Stimulated activated CD4-positive, alpha-beta T cell treated with anti-CD3 and anti-CD28 coated beads, TNF-alpha, amount 100 ng/mL, for 24 hours (primary cell): ENCODE measurements at places on chromosomes 3 and 15.

DNA sequence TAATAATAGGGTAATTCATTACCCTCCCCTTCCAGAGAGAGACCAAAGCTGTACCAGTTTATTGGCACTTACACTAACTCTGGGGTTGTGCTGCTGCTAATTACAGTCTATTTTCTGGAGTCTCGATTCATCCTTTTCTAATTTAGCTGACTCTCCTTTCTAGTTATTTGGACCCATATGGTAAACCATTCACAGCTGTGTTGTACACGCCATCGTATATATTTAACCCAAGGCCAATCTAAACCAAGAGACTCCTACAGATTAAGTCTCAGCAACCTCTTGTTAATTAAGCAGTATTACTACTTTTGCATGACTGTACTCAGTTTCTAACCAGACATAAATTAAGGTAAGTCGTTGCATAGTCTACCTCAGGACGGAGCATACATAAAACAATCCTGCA is 22.5 kb downstream of the ANXA2 start:
- no peak for DNase-seq

DNA sequence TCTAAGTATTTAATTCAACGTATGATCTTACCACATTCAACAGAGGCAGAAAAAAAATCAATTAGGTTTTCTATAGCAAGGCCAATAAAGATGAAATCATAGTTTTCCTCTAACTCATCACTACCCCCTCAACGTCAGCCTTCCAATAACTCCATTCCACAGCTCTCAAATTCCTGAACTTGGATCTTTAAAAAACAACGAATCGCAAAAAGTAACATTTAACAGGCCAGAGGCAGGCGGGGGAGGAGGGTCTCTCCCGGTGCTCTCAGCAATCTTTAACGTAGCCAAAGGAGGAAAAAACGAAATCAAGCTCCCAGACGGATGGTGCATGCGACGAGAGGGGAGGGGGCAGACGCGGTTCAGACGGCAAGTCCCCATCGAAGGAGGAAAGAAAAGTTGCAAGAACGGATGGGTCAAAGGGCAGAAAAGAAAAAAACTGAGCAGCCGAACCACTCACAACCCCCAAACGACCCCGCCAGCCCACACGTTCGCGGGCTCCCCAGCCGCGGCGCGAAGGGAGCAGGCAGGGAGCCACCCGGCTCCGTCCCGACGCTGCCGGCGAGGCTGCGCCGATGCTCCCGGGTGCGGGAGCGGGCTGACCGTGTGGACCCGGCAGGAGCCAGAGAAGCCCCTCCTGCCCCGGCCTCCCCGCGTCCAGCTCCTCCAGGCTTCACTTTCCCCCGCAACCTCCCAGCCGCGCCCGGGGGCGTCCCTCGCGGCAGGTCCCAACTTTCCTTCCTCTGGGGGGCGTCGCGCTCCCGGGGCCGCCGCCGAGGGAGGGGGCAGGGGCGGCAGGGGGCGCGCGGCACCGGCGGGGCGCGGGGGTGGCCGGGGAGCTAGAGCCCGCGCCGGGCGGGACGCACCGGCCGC is 703 bp downstream of the PEAK1 start:
- peak; percentile 44 for DNase-seq

GRCh38 chr3:39106281-39106811 is 1.1 kb downstream of the GORASP1 start:
- DNase-seq = no peak

DNA sequence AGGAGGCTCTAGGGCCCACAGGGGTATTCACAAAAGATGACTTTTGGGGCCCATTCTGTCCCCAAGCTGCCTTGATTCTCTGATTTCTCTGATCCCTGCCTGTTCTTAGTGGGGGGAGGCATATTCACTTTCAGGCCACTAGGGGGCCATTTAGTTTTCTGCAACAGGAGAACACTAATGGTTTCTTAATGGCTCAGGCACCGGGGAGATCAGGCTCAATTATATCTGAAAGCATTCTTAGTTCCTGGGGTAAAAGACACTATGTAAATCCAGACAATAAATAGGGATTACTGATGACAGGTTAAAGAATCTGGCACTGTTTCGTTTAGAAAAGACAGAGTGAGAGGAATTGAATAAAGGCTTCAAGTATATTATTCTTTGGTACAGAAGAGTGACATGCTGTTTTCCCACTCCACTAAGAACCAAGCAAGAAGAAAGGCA is 2.5 kb upstream of the INAFM2 start:
- no peak for DNase-seq

GRCh38 chr3:170228093-170228766 is 6.0 kb downstream of the PRKCI start:
- no peak for DNase-seq

GRCh38 chr3:45793482-45794176 is 2.7 kb downstream of the SLC6A20 start:
- no peak for DNase-seq

DNA sequence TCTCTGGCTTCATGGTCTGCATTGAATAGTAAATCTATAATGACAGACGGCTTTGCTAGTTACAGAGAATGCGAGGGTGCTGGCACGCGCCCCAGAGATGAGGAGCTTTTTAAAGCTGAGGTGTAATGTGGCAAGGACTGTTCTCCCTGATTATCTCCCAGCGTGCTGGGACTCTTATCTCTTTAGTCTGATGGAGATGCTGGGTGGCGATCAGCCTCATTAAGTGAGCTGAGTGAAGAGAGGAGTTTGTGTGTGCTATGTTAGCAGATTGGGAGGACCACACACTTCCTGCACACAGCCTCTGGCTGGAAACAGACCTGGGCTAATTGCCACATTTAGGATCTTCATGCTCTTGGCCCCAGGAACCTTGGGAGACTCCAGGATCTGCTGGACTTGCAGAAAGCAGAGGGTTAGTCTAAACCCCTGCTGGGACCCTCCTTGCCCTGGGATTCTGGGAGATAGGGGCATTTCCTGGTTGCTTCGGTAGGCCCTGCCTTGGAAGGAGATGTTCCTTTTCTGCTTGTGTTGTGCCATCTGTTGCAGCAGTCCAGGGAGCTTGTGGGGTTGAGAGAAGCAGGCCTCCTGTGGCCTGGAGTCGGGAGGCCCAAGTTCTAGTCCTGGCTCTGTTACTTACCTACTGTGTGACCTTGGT is 15.0 kb downstream of the PDIA5 start:
- DNase-seq = no peak
